CD4-positive, alpha-beta T cell treated with Interleukin-15 for 1 hour (primary cell): ENCODE measurements at places on chromosomes 16 and 17.

DNA sequence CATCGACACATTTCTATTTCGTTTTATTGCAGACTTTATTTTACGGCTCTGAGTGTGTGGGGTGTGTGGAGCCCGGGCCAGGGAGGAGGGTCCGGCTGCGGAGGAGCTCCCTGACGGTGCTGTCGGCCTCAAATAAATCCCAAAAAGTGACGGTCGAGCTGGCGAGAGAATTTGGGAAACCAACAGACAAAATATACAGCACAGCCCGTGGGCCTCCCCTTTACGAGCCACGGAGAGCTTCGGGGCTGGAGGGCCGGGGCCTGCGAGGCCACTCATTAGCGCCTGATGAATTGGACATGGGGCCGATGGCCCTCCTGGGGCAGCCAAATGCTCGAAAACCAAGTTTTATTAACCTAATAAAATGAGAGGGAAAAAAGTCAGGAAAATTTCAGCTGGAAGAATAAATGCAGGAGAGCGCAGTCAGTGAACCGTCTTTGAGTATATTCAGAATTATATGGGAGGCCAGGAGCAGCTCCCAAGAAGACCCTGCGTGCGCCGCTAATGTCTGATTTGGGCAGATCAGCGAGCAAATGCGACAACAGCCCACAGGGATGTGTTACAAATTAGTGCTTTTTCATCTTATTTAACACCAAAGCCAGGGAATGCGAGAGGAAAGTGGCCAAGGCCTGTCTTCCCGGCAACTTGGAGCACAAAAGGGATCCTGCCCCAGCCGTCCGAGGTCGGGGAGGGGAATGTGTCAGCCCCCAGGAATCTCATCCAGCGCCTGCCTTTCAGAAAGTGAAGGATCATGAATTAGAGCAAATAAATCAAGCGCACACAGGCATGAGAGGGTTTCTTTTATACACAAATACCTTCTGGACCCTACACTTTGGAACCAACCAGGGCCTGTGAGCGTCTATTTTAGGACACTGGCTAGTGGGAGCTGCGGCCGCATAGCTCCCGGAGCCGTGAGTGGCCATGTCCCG lies 249.1 kb downstream of the C16orf95 start:
- DNase-seq, result no peak

GRCh38 chr16:61579195-61579594 lies 457.0 kb downstream of the CDH8 start:
- DNase-seq, result no peak

DNA sequence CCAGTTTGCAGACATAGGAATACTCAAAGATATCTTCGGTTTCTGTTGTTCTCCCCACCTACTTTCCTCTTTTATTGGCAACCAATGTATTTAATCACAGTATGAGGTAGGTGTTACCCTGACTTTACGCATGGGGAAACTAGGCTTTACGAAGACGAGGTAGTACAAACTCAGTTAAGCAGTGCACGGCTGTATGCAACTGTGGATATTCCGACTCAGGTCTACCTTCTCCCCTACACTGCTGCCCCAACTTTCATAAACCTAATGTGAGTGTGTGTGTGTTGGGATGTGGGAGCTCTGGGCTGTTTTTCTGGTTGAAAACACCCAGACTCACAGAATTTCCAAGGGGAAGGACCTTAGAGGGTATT lies 1.2 kb upstream of the GPT2 start:
- no peak for DNase-seq

- DNase-seq, result peak; percentile 27
Observed at GRCh38 chr16:84810518-84811273, 9.1 kb upstream of the CRISPLD2 start.

- DNase-seq, result no peak
Observed at GRCh38 chr17:43767713-43768059, 9.1 kb upstream of the SOST start.

DNA sequence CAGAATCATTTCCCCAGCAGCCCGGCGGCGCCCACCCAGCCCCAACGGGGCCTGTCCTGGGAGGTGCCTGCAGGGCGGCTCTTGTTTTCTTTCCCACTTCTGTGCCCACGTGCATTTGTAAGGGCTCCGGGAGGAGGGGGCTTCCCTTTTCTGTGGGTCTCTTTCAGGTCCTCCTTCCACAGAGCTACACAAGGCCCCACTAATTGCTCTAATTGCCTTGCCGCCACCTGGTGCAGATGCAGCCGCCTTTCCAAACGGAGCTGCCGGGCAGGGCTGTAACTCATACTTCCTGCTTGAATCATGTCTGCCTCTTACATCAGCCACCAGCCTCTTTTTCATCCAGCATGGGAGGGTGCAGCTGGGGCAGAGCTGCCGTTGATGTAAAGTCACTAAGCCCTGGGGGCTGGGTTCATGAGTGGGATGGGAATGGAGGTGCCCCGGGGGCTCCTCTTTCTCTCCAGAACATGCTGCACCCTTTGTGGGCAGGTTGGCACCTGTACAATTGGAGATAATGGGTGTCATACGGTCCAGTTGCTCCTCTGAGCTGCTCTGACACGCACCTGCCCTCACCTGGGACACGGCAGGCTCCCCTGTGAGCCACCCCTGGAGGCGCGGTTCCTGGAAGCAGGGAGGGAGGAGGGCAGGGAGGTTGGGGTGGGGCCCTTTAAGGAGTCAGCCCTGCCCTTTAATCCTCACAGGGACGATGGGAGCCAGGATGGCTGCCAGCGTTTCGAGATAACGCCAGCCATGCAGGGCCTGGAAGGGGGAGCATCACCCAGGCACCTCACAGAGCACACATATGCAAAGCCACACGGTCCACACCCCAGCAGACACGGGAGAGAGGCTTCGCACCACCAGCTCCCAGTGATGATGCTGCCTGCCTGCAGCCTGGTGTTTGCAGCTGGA lies 41.1 kb upstream of the KLHDC4 start:
- peak; percentile 52 for DNase-seq

DNA sequence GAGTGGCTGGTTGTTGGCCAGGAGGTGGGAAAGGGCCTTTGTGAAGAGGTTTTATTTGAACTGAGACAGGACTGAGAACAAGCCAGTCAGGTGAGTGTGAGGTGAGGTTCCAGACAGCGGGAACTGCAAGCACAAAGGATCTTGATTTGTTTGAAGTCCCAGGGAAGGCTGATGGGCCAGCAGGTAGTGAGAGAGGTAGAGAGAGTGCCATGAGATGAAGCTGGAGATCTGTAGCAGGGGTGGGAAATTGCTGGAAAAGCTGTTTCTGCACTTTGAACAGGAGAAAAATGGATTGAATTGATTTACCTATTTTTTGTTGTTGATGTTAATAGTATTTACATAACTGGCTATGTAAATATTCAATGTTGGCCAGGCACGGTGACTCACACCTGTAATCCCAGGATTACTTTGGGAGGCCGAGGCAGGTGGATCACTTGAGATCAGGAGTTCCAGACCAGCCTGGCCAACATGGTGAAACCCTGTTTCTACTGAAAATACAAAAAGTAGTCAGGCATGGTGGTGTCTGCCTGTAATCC lies 7.7 kb upstream of the DCTPP1 start:
- no peak for DNase-seq

- peak; percentile 81 for DNase-seq
Observed at GRCh38 chr17:76968707-76969597, 100.7 kb downstream of the MGAT5B start.

GRCh38 chr16:75288596-75289120 lies 37.2 kb upstream of the BCAR1 start:
- peak; percentile 62 for DNase-seq

- DNase-seq, result peak; percentile 88
Observed at GRCh38 chr17:79991140-79991923, 44.3 kb downstream of the TBC1D16 start.

- no peak for DNase-seq
Observed at GRCh38 chr17:73394512-73395450, 83.0 kb upstream of the CDC42EP4 start.

DNA sequence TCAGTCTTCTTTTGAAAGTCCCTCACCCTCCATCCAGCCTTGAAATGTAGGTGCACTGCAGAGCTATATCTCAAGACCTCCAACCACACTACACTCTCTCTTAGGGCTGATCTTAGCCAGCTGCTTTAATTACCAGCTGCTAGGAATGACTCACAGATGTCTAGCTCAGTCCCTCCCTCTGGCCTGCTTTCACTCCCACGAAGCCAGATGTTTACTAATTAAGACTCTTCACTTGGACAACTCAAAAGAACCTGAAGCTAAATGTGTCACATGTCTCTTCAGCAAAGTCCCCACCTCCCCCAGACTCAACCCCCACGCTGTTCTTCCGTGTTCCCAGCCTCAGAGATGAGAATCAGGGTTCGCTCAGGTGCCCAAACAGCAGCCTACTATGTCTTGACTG lies 2.6 kb downstream of the GTF3C1 start:
- DNase-seq, result no peak
